AG09309 (cell line): ENCODE measurements at places on chromosomes 3 and 15.

GRCh38 chr15:74445816-74446763, 12.3 kb upstream of the SEMA7A start:
- DNase-seq = no peak

GRCh38 chr3:138381413-138381901, 33.1 kb downstream of the MRAS start:
- DNase-seq = no peak

DNA sequence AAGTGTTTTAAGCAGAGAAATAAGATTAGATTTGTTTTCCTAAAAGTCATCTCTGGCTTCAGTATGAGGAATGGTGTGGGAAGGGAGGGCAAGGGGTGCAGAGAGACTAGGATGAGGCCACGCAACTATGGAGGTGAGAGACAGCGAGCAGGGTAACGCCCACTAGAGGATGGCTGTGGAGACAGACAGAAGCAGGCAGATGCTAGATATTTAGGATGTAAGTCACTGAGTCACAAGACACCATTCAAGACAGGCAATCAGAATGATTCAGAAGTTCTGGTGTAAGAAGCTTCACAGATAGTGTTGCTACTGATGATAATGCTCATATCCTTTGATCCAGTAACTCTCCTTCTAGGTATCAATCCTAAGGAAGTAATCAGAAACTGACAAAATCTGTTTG, 19.1 kb downstream of the HSPBAP1 start:
- no peak for DNase-seq

DNA sequence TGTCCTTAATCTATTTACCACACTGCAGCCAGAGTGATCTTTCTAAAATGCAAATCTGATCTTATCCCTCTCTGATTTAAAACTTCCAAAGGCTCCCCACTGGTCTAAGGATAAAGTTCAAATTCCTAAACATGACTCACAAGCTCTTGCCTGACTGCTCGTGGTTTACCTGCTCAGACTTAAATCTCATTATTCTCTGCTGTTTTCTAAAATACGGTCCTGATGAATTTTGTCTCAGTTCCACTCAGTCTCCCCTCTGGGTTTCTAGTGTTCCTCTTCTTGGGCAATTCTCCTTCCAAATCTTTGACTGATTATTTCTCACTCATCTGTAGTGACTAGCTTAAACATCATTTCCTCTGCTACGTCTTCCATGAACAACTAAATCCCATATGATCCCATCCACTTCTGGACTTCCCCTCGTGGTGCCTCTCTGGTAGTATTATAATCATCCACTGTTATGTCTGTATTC, 108.3 kb downstream of the P3H2 start:
- no peak for DNase-seq

DNA sequence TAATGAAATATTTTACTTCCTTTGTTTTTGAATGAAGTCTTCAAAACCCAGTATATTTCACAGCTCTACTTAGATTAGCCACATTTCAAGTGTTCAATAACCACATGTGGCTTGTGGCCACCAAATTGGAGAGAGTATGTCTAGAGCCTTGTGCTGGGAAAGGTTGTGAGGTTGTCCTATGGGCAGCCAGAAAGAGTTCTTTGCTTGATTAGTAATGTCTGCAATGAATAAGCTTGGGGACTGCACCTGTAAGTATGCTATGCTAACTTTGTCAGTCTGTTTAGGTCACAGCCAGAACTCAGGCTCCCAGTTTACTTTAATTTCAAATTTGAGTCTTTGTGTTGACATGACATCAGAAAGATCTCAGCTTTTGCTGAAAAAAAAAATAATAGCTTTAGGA, 294.9 kb upstream of the SOX14 start:
- no peak for DNase-seq

GRCh38 chr15:28078191-28078719, 20.9 kb downstream of the OCA2 start:
- no peak for DNase-seq

DNA sequence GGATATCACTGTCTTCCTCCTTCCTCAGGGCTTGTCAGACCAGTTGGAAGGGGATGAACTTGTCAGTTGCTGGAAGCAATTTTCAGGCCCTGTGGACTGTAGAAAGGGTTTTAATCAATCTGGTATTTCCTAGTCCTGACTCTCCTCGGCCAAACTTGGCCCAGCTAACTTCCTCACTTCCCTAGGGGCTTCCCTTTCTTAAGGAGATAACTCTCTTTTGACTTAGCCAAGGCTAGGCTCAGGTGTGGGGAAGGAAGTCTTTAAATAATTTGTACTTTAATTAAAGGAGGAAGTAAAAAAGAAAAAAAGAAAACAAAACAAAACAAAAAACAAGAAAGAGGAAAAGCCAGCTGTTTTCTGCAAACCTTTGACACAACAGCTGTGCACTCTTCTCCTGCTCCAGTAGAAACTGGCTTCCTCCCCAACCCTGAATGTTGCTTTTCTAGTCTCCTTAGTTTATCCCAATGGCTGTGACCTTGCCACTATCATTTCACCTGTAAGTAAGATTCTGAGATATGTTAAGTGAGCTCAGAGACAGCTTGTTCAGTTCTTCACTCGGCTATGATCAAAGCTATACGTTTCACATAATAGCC, 53.0 kb upstream of the ST3GAL6 start:
- DNase-seq = no peak

DNA sequence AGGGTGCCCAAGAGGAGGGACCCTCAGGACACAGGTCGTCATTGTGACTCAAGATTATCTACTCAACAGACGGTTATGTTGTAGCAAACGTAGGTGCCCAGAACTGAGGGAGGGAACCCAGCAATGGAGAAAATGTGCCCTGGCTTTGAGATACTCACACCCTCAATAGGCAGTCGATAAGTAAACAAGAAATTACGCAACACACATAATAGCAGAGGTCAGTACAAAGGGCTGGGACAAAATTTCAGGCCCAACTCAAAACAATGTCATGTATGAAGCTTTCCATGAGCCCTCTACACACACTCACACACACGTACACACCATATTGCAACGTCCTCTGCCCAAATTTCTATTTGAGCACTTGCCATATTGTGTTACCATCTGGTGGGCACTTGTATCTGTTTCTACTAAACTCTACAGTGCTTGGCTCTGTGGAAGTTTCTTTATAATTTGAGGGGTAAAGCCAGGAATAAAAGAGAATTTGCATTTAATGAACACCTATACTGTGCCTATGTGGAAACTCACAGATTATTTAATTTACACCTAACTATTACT, 114.6 kb upstream of the TRIM42 start:
- no peak for DNase-seq

- no peak for DNase-seq
Observed at GRCh38 chr3:181956122-181956521, 244.4 kb downstream of the SOX2 start.

GRCh38 chr15:90913398-90913944, 10.4 kb downstream of the MAN2A2 start:
- DNase-seq = no peak

GRCh38 chr15:41941644-41942415, 30.5 kb downstream of the EHD4 start:
- no peak for DNase-seq

GRCh38 chr3:55974421-55975165, 487.5 kb upstream of the WNT5A start:
- DNase-seq = no peak

DNA sequence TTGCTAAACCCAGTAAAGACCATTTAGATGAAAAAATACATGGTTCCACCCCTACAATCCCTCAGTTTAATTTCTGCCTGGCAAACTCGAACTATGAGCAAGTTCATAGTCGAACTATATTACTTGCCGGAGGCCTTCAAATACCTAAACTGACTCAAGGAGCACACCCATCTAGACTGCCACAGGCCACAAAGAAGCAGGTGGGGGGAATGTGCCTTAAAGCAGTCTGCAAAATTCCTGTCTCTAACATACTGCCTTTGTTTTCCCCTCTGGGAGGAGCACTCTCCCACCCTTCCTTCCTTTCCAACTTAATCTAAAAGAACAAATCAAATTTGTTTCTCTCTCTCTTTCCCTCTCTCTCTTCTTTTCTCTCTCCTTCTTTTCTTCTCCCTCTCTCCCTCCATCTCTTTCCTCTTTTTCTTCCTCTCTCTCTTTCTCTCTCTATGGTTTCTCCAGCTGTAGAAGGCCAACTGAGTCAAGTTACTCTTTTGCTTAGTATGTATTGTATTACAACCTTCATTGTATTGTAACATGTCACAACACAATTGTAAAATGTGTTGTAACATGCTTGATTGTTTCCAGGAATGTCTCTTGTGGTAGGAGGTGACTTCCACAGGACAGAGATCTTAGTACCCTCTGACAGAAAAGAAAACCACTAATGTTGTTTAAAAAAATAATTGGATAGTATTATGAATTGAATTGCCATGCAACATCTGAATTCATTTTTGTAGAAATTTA, 496.3 kb downstream of the ROBO2 start:
- no peak for DNase-seq

GRCh38 chr3:153840487-153840886, 280.7 kb upstream of the ARHGEF26 start:
- DNase-seq = no peak

- no peak for DNase-seq
Observed at GRCh38 chr15:32840507-32841245, 122.9 kb downstream of the GREM1 start.

GRCh38 chr15:76839173-76839572, 66.0 kb downstream of the SCAPER start:
- DNase-seq = no peak

GRCh38 chr3:49351521-49352011, 6.6 kb downstream of the GPX1 start:
- DNase-seq = peak; percentile 66

DNA sequence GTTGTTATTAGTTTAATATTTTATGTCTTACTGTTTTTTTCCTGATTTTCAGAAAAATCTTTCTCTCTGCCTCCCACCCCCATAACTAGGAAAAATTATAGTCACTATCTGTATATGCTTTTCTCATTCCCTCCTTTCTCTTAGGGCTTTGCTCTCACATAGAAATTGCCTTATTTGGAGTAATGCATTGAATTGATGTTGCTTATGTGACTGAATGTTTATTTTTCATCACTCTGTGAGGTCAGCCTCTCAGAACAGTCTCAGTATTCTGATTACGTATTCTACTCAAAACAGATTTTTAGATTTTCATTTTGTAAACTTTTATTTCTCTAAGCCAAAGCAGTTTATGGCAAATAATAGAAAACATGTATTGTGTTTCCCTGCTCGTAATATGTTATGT, 121.0 kb downstream of the SLMAP start:
- DNase-seq = no peak

GRCh38 chr15:27648359-27648758, 450.8 kb downstream of the OCA2 start:
- DNase-seq = no peak

DNA sequence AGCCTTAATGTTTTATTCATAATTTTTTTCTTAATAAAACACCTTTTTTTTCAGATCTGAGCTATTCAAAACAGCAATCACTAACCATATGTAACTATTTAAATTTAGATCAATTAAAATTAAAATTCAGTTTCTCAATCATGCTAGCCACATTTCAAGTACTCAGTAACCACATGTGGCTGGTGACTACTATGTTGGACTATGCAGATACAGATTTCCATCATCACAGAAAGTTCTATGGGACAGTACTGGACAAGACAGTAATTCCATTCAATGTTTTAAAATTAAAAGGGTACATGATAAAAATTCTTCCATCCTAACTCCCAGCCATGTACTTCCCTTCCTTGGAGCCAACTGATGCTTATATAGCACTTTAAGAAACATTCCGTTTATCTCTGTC, 119.3 kb downstream of the GLDN start:
- no peak for DNase-seq

GRCh38 chr3:178593786-178594185, 57.5 kb downstream of the KCNMB2 start:
- DNase-seq = no peak

DNA sequence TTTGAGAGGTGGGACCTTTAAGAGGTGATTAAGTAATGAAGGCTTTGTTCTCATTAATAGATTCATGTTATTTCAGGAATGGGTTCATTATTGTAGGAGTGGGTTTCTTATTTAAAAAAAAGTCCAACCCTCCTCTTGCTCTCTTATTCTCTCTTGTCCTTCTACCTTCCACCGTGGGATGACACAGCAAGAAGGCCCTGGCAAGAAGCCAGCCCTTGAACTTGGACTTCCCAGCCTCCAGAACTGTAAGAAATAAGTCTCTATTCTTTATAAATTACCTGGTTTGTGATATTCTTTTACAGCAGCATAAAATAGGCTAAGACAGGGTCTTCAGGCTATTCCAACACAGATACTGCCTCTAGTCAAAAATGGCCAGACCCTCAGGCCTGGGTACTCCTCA, 62.2 kb downstream of the MYLK start:
- no peak for DNase-seq

GRCh38 chr3:43031485-43031884, 52.4 kb downstream of the GASK1A start:
- DNase-seq = no peak

GRCh38 chr15:73265536-73266153, 103.1 kb downstream of the HCN4 start:
- no peak for DNase-seq

DNA sequence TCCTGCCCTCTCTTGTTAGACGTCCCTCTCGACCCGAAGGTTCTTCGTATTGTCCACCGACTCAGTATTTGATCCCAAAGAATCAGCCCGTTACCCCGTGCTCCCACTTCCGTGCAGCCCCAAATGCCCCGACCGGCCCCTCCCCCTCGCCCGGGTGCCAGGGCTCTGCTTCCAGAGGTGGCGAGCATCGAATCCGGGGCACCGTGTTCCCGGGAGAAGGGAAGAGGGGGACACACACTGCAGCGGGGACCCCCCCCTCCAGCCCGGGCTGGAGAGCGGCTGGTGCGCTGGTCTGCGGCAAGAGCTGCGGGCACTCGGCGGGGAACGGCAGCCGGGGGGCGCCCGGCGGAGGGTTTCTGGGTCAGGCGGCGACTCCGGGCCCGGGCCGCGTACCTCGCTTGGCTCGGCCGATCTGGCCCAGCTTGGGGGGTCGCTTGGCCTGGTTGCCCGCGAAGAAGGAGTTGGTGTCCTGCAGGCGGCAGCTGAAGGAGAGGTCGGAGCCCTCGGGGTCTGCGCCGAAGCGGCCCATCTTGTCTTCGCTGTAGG, 556 bp downstream of the CAMK2N2 start:
- DNase-seq = no peak

DNA sequence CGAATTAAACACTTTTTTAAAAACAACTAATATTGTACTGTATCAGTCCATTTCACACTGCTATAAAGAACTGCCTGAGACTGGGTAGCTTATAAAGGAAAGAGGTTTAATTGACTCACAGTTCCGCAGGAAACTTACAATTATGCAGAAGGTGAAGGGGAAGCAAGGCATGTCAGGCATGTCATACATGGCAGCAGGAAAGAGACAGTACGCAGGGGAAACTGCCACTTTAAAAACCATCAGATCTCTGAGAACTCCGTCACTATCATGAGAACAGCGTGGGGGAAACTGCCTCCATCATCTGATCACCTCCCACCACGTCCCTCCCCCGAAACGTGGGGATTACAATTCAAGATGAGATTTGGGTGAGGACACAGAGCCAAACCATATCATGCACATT, 162.8 kb upstream of the TPM1 start:
- DNase-seq = no peak

GRCh38 chr3:58612830-58613229, 35.6 kb upstream of the FAM107A start:
- DNase-seq = no peak
